ENCODE measurements at places on chromosomes 5 and 9. TPM values are rescaled to one million over a fixed set of nuclear protein-coding genes. Genes with fewer than 3 reads are reported as not detected.

GRCh38 chr5:14450018-14450524 lies 131.5 kb upstream of the OTULINL start:
- DNase-seq = no peak

- DNase-seq = no peak
These were observed 10.1 kb downstream of the TLR4 start for GRCh38 chr9:117714282-117714681.

GRCh38 chr5:142175039-142175438 lies 66.5 kb downstream of the NDFIP1 start:
- DNase-seq = no peak

ZFP2 gene
- 1.4 TPM for total RNA-seq

DNA sequence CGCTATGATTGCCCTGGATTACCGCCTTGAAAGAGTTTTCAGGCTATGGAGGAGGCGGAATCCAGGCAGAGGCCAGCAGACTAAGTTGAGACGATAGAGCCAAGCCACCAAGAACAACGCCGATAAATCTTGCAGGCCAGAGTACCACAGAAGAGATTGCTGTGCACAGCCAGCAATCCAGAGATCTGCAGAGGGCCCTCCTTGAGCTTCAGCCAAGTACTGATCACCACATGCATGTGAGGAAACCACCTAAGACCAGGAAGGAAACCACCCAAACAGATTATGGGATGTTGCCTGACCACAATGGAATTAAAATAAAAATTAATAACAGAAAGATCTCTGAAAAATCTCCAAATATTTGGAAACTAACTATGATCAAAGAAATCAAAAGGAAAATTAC lies 74.9 kb downstream of the GCNT4 start:
- DNase-seq = no peak

- DNase-seq = no peak
These were observed 30.2 kb upstream of the HSPA9 start for GRCh38 chr5:138605254-138605972.

GRCh38 chr5:177350776-177351391 lies 584 bp downstream of the LMAN2 start:
- peak; percentile 52 for DNase-seq

DNA sequence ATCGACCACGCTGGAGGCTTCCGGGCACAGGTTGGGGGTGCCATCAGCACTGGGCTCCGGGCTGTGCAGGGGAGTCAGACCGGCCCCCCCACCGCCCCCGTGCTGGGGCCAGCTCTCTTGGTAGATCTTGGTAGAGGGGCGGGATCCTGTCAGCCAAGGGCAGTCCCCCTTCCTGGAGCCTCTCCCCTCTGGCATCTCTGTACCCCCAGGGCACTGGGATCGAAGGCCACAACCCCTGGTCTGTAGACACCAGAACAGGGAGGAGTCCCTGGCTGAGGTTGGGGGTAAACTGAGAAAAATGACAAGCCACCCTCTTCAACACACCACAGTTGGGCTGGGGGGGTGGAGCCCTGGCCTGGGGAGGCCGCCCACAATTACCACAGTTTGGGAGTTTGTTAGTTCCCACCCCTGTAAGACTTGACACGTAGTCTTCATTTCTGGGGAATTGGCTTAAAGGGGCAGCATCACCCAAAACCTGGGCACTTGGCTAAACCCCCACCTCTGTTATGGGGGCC lies 882 bp downstream of the CERCAM start:
- peak; percentile 94 for DNase-seq

LCN15 gene
- total RNA-seq = not detected

- peak; percentile 78 for DNase-seq
These were observed 580.8 kb downstream of the CCDC171 start for GRCh38 chr9:16133556-16134227.

ST8SIA4 gene
- 1.4 TPM for total RNA-seq

ELAVL2 gene
- total RNA-seq = 0.36 TPM

OSMR gene
- 189 TPM for total RNA-seq

KIF27 gene
- total RNA-seq = 6.2 TPM

- no peak for DNase-seq
These were observed 367.9 kb upstream of the GRAMD2B start for GRCh38 chr5:126055348-126055729.

DNA sequence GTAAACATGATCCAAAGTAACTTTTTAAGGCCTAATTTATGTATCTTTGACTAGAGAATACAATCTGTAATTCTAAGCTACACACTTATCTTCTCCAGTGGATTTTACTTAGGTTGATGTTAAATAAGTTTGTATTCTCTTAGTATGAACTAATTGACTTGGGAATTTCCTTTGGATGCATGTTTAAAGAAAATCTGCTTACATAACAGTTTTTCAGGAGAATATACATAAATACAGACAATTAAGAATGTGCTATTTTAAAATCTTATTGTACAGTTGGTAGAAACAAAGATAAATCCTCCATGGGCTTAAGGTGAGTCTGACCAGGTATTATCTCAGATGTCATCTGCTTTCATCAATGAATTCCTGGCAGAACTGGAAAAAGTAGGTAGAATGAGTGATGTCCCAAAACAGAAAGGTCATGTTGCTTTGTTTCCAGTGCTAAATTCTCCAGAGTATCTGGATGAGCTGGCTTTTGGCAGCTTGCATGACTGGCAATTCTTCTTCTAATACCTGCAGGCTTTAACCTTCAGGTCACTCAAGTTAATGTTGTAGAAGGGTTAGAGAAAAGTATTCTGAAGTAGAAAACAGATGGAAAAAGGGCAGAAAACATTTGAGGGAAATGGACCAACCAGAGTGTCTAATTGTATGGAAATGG lies 150.6 kb downstream of the MACIR start:
- DNase-seq = no peak

GRCh38 chr9:94864196-94864595 lies 137.7 kb downstream of the AOPEP start:
- no peak for DNase-seq

DNA sequence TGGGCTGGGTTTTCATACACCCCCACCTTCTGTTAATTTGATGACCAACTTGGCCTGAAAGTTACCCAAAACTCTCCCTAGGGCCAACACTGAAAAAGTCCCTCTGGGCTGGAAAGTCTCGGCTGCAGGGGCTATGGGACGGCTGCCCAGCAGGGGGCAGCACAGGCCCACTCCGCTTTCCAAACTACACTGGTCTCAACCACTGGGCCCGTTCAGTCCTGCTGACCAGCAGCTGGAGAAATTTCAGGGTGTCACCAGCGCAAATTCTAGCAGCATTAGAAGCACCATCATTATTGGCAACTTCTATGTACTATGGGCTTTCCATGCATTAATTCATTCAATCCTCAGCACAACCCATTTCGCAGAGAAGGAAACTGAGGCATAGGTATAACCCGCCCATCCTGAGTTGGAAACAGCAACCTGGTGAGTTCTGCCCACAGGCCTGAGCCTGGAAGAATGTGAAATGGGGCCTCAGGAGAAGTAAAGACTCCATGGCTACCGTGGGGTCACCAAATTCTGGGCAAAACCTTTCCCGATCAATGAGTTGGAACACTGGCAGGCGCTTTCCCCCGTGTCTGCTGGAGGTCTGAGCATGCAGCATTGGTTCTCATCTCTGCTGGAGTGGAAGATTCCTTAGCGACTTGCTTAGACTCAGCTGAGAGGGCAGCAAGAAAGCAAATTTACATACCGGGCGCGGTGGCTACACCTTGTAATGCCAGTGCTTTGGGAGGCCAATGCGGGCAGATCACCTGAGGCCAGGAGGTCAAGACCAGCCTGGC lies 9.7 kb downstream of the ORM2 start:
- DNase-seq = peak; percentile 98

DNA sequence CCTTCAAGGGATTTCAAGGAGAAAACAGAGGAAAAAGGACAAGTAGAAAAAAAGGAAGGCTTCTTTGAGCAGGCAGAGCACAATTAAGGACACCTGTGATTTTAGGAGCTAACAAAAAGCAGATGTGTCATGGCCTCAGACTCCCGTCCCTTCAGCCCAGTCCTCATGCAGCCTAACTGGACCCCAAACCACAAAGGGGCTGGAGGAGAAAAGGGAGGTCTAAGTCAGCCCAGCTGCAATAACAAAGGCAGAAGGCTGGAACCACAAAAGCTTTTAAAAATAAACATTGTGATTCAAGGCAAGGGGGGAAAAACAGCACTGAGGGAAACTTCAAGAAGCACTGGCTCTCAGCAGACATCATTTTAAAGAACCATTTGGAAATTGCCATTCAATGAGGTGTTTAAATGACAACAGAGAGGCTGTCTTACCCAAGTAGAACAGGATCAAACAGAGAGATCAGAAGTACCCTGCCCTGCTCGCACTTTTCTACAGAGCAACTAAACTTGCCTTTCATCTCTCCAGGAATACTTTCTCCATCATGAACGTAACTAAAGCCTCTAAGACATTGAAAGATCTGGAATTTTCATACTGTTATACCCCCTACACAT lies 89.3 kb downstream of the SEMA5A start:
- peak; percentile 86 for DNase-seq

GRM6 gene
- total RNA-seq = not detected

GRCh38 chr5:157216391-157217142 lies 35.9 kb downstream of the ITK start:
- no peak for DNase-seq

DNA sequence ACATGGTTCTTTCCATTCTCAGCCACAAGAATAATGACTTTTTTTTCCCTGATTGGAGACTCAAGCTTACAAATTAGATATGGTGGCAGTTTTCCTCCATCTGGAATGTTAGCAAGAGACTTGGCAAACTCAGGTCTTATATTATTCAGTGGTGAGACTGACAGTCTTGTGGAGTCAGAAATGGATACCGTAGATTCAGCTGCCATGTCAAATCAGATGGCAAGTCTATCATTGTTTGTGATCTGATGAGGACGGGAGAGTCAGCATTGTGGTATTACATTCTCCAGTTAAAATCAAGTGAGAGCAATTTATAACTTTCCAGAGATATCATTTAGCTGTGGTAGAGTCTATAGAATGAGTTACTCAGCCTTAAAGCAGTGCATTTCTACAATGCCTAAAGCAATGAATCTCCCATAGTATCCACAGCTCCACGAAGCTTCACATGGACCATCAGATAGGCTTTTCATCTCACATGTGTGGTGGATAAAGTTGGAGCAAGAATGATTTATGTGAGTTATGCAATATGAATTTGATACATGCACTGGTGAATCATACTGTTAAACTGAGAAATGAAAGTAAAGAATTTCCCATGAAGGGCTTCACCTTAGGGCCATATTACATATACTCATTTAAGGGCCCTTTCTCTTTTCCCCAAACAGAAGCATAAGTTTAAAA lies 430.6 kb downstream of the ZNF608 start:
- peak; percentile 63 for DNase-seq

PCDHGA12 gene
- total RNA-seq = 20.6 TPM

GRCh38 chr9:125652233-125652594 lies 54.8 kb downstream of the MAPKAP1 start:
- no peak for DNase-seq

DNA sequence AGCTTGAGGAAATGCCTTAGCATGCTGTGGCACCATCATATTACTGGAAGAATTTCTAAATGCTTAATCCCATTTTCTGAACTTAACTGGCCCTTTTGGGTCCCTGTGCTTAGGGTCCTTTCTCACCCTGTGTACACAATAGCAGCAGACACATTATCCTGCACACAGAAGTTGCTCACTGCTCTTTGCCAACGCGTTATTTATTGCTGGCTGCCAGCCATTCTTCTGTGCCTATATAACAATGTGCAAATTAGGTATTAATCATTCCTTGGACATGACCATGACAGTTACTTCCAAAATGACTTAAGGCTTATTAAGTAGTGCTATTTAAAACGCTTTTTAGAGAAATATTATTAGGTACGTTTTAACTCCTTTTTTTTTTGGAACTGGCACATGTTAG lies 134.7 kb downstream of the FBN2 start:
- DNase-seq = no peak

HINT1 gene
- 134 TPM for total RNA-seq

PCDHGB5 gene
- total RNA-seq = 24.2 TPM

DNA sequence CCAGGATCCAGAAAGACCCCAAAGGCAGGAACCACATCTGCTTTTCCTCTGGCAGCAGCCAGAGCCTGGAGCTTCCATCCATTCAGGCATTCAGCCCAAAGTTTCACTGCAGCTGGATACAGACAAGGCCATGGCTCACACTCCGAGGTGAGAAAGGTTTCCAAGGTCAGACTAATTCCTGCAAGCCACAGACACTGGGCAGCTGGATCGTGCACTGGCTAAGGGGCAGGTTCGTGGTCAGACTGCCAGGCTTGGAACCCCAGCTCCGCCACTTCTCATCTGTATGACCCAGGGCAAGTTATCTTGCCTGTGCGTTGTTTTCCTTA lies 36.9 kb downstream of the SPOCK1 start:
- DNase-seq = no peak

DNA sequence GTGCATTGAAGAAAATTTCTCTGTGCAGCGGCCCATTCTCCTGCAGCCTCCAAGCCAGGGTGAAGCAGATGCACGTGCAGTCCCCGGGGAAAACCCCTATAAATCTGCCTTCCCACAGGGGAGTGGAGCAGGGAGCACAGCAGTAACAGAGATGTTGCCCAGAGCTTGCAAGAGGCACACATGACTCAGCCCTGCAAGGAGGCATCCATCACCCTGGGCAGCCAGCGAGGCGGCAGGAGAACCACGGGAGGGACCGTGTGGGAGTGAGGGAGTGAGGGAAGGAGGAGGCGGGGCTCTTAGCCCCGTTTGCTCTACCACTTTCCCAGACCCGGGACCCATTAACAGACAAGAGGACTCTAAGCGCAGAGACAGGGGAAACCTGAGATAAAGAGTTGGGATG lies 96.2 kb upstream of the ARAP3 start:
- peak; percentile 96 for DNase-seq

ZDHHC11 gene
- 1.8 TPM for total RNA-seq

SLC9A3 gene
- total RNA-seq = 1.4 TPM

GRCh38 chr5:132586063-132586462 lies 29.3 kb downstream of the RAD50 start:
- no peak for DNase-seq

LCP2 gene
- not detected for total RNA-seq

DNA sequence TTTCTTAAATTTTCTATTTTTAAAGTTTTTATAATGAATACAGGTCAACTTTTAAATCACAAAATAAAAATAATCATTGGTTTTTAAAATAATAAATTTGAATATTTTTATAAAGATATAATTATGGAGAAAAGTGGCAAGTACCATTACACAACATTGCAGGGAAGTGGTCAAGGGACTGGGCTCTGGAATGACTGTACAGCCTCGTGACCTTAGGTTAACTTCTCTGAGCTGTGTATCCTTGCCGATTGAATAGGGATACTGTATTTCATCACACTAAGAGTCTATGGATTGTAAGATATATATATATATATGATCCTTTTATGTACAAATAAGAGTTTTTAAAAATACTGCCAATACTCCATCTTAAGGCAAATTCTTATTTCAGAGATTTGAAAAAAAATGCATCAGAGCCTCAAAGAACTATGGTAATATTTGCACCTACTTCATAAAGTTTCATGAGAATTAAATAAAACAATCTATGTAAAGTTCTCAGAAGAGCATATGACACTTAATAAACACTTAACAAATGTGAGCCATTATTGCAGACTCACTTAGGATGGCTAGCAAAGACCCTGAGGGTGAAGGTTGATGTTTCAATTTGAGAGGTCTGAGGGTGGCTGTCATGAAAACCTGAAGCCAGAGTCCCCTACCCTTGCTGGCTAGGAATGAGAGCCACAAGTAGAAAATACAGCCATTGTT lies 136.5 kb downstream of the CCDC192 start:
- DNase-seq = no peak

- peak; percentile 59 for DNase-seq
These were observed 355.9 kb downstream of the ADAMTS6 start for GRCh38 chr5:65125591-65126541.

Measured in osteoblast (primary cell).